ENCODE measurements at places on chromosomes 13 and 19.

DNA sequence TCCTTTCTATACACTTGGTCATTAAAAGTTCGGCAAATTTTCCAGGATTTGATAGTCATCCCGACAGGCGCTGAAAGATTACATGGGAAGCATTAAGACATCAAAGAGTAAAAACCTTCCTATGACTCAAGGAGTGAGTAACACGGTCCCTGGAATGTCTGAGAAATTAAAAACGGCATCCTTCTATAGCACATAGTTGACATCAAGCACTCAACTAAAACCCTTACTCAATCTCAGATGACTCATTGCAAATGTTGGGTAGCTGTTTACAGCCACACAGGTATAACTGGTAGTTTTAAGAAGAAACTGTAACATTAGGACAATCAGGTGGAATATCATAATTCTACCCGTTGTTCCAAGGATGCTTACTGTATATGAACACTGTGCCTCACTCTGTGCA lies 6.4 kb upstream of the LGALS13 start:
- ATAC-seq: no peak

- ATAC-seq: no peak
Observed at GRCh38 chr13:76226941-76227340, 590.8 kb downstream of the LMO7 start.

- ATAC-seq: no peak
Observed at GRCh38 chr13:53197424-53197823, 168.8 kb downstream of the OLFM4 start.

- peak; percentile 19 for ATAC-seq
Observed at GRCh38 chr19:44003461-44004009, 778 bp downstream of the ZNF230 start.

DNA sequence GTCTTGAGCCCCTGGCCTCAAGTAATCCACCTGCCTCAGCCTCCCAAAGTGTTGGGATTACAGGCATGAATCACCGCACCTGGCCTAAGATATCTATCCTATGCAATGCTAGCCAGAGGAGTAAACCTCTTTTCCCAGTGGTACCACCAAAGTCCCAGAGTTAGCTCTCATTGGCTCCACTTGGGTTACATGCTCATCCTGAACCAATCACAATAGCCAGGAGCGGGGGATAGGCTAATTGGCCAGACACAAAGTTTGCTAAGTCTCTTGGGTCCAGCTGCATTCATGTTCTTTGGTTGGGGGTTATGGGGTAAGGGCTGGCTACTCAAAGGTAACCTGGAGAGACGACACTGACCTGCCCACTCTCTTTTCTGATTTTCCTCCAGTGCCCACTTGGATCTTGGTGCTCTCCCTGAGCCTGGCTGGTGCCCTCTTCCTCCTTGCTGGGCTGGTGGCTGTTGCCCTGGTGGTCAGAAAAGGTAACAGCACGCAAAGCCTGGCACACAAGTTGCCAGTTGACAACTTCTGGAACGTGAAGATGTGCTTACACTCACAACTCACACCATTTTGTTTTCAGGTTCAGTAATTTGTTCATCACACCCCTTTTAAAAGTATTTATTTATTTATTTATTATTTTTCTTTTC lies 7.8 kb downstream of the C19orf38 start:
- ATAC-seq: no peak

GRCh38 chr19:43028866-43029265 lies 2.6 kb upstream of the PSG11 start:
- no peak for ATAC-seq
